NCI-H460 (cell line): ENCODE measurements at places on chromosomes 7 and 10. TPM values are rescaled to one million over a fixed set of nuclear protein-coding genes. Genes with fewer than 3 reads are reported as not detected.

The PPP1R3A gene
- not detected in 2 replicates for total RNA-seq

The ITPRID1 gene
- total RNA-seq, result not detected in 2 replicates

The TNKS2 gene
- total RNA-seq, result 27.4 and 33.8 TPM in 2 replicates

The PTPRN2 gene
- 2.9 and 3.5 TPM in 2 replicates for total RNA-seq

The ATOH7 gene
- total RNA-seq, result 0.20 TPM in 1 of 2 replicates, not detected in the other

The SLC18A3 gene
- total RNA-seq, result not detected in 2 replicates

The SEMA3D gene
- total RNA-seq, result 59.1 and 72.1 TPM in 2 replicates

The PTF1A gene
- total RNA-seq, result not detected in 2 replicates

The PRKCQ gene
- total RNA-seq, result 0.22 TPM in 1 of 2 replicates, not detected in the other

The SFTPA2 gene
- not detected in 2 replicates for total RNA-seq

The CPVL gene
- total RNA-seq, result 30.0 and 33.0 TPM in 2 replicates

The AGAP6 gene
- 6.4 and 7.8 TPM in 2 replicates for total RNA-seq

The CCDC146 gene
- total RNA-seq, result 0.27 and 0.58 TPM in 2 replicates

The PPP1R3C gene
- total RNA-seq, result 160 and 177 TPM in 2 replicates

The PRRT4 gene
- 0.27 and 0.38 TPM in 2 replicates for total RNA-seq

The PHKG1 gene
- total RNA-seq, result not detected in 2 replicates

The NXPH1 gene
- 1.1 and 2.4 TPM in 2 replicates for total RNA-seq

The ZNF365 gene
- 3.3 and 4.2 TPM in 2 replicates for total RNA-seq

The SEMA3E gene
- 23.3 and 23.9 TPM in 2 replicates for total RNA-seq

The GTPBP10 gene
- total RNA-seq, result 26.0 and 33.0 TPM in 2 replicates

The UNCX gene
- total RNA-seq, result not detected in 2 replicates

The TSPAN14 gene
- 14.2 and 17.3 TPM in 2 replicates for total RNA-seq

The P4HA1 gene
- total RNA-seq, result 212 and 220 TPM in 2 replicates

The SFRP5 gene
- total RNA-seq, result not detected in 2 replicates

The LIPJ gene
- not detected in 2 replicates for total RNA-seq

The PNLIPRP2 gene
- not detected in 2 replicates for total RNA-seq

The SPAG6 gene
- not detected in 2 replicates for total RNA-seq

The ADAMTS14 gene
- 0.02 TPM in 1 of 2 replicates, not detected in the other for total RNA-seq

The LRRC4 gene
- not detected in 2 replicates for total RNA-seq
